Fibroblast of skin of scalp (primary cell): ENCODE measurements at places on chromosomes 7 and 10.
A peak's percentile ranks its signal among the peaks of the same experiment; 100 is the strongest.

DNA sequence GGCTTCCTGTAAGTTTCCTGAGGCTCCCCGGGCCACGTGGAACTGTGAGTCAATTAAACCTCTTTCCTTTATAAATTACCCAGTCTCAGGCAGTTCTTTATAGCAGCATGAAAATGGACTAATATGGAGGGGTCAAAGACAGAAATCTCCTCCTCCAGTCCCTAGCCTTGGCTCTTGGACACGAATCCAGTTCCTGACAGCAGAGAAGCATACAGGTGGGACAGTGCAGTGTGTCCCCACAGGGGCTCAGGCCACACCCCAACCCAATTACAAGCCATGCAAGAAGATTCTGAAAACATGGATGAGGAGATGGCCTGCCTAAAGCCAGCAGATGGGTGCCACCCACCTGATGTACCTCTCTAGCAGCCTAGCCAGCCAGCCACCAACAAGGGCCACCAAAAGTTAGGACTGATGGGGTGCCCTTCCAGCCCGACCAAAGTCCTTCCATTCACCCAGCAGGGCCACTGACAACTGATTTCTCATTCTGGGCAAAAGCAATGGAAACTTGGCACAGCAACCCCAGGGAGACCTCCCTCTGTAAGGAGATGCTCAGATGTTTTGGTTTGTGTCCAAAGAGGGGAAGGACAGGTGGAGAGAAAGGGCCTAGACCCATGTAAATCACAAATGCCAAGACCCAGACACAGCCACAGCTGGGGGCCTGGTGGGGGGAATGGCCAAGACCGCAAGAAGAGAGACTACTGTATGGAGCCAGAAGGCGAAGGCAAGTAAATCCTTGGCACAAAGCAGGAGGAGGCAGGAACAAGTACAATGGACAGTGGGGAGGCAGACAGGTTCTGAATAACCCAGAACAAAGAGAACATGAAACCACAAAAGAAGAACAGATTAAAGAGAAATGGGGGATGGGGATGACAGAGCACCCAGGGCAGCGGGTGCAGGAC lies 13.6 kb downstream of the GPRIN2 start:
- no peak for DNase-seq

GRCh38 chr10:123103944-123104343 lies 31.8 kb upstream of the HMX3 start:
- DNase-seq = no peak

GRCh38 chr10:86203162-86203905 lies 163.3 kb downstream of the GRID1 start:
- peak; percentile 26 for DNase-seq

DNA sequence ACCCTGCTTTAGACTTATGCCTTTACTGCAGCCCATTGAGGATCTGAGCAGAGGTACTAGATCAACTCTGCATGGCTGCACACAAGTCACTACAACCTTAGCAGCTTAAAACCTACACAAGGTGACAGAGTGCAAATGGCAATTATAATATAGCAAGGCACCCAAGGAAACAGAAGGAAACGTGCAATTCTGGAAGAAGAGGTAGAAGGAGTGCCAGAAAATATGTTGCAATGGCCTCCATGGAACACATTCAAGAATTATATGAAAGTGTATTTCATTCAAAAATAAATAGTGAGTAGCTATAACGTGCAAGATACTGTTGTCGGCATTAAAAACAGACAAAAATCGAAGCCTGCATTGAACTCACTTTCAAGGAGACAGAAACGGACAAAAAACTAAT lies 2.9 kb upstream of the AKR1C8 start:
- DNase-seq = no peak
